ENCODE measurements at places on chromosomes 2 and 18. TPM values are rescaled to one million over a fixed set of nuclear protein-coding genes. Genes with fewer than 3 reads are reported as not detected.

GRCh38 chr2:192267484-192267883 lies 72.8 kb upstream of the TMEFF2 start:
- DNase-seq = no peak

- no peak for DNase-seq
Measured at GRCh38 chr2:1321321-1321720, 91.9 kb upstream of the TPO start.

The SPATA3 gene
- not detected for polyA plus RNA-seq

DNA sequence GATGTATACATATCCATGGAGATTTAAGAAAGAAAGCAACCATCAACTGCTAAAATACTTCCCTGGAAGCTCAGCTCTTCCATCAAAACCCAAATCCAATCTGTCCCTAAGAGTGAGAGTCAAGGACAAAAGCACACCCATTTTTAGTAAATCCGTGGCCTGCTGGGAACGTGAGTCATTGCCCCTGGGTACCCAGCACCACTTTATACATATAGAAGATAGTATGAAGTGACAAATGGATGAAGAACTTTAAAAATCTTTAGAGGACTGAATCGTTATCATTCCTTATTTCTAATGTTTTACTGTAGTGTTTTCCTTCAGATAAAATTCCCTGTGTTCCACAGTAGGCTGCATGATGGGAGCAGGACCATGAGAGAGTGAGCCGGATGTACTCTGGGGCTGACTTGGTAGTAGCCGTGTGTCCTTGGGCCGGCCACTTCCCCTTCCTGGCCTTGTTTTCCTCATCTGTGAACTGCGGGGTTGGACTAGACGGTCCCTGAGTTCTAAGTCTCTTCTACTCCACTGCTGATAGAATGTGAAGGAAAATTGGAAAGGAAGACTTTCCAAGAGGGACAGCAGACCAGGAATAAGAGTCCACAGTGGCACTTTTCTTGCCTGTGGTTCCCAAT lies 28.5 kb upstream of the CEP68 start:
- no peak for DNase-seq

DNA sequence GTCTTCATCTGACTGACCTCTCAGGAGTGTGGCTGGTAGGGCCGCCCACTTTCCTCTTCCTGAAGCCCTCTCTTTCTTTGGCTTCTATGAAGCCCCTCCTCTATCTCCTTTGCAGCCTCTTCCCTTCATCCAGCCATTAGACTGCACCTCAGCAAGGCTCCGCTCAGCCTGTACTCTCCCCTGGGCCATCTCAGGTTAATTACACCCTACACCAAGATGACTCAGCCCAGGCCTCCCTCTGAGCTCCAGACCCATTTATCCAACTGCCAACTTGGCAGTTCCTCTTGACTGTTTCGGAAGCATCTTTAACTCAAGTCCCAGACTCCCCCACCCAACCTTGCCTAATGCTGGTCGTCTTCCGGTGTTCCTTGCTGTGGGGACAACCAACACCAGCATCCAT lies 5.8 kb upstream of the WNT6 start:
- no peak for DNase-seq

The FEV gene
- not detected for polyA plus RNA-seq
